ENCODE measurements at places on chromosomes 1 and 21. TPM values are rescaled to one million over a fixed set of nuclear protein-coding genes. Genes with fewer than 3 reads are reported as not detected.

- DNase-seq = no peak
Observed at GRCh38 chr1:37150986-37151385, 116.7 kb upstream of the GRIK3 start.

GRCh38 chr1:228955691-228956090 lies 220.4 kb downstream of the RHOU start:
- no peak for DNase-seq

DNA sequence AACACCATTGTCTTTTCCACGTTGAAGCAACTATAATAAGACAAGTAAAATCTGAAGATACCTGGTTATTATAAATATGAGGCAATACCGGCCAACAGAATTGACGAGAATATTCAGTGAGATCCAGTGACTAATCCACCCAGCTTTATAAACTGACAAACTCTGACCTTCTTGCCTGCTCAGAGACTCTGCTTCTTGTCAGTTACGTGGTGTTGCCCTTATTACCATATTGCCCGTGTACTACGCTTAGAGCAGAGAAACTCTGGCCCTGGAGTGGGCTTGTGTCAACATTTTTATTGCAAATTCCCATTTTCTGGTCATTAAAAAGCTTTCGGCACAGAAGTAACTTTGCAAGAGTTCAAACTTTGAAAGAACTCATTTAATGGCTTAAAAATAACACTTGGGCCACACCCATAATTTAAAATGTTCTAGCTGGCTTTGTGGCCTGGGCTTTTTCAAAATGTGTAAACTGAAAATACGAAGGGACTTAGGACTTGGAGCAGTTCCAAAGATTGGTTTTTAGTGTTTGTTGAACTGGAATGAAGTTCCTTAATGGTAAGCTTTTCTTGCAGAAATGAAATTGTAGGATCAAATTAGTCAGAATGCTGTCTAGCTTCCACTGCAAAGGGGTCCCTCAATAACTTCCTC lies 266.2 kb downstream of the LMO4 start:
- DNase-seq = no peak

- no peak for DNase-seq
Observed at GRCh38 chr1:183461350-183461749, 10.9 kb upstream of the SMG7 start.

DNA sequence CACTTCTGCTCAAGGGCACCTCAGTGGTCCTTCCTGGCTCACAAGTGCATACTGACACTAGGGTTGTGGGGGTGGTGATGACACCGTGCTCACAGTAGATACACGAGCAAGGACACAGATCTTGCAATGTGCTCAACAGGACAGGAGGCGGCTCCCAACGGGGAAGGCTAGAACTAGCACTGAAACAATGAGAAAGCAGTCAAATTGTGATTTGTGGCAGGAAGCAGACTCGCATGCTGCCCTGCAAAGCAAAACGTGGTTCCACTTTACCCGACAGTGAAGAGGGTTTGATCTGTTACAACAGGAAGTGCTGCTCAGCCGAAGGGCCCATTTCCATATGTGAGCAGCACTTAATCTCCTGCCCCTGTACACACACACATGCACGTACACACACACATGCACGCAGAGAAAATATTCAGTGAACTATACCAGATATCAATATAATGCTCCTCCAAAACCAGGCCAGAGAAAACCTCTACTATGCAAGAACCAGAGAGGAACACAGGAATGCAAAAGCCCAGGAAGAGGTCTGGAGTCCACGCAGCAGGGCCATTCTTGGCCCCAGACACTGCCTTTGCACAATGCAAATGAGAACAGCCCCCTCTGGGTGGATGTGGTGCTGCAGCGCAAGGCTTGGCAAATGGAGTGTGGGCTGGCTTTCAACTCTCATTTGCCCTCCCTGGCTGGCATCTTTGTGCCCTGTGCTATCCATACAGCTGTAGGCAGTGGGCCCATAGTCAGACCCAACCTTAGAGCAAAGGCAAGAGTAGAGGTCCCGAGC lies 47.1 kb downstream of the KANK4 start:
- DNase-seq = no peak

- DNase-seq = no peak
Observed at GRCh38 chr1:204575221-204576190, 59.3 kb downstream of the MDM4 start.

DNA sequence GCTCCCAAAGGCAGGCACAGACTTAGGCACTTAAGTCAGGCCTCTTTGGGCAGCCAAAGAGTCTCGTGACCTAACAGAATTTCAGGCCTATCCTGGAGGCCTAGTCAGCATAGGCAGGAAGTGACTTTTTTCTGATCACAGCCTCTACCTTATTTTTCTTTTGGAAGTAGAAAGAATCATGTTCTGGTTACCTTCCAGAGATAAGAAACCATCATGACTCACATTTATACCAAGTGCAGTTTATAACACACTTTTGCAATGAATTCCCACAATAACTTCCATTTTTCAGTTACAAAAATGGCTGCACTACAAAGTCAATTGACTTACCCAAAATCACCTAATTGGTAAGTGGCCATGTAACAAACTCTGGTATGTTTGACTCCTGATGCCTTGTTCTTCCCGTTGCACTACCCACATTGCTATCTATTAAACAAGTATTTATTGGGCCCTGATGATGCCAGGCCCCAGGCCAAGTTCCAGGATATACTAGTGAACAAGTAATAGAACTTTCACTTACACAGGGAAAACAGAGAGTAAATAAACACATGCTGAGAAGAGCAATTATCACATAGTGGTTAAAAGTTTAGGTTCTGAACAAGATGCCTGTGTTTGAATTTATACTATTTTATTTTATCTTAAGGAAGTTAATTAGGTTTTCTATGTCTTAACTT lies 74.3 kb downstream of the SH3GLB1 start:
- DNase-seq = no peak

DNA sequence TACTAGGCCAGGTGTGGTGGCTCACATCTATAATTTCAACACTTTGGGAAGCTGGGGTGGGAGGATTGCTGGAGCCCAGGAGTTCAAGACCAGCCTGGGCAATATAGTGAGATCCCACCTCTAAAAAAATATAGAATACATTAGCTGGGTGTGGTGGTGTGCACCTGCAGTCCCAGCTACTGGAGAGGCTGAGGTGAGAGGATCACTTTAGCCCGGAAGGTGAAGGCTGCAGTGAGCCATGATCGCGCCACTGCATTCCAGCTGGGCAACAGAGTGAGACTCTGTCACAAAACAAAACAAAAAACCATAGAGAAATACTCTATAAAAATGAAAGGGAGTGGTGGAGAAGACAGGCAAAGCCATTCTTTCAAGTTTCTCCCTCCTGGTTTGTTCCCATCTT lies 62.1 kb downstream of the EYA3 start:
- no peak for DNase-seq

DNA sequence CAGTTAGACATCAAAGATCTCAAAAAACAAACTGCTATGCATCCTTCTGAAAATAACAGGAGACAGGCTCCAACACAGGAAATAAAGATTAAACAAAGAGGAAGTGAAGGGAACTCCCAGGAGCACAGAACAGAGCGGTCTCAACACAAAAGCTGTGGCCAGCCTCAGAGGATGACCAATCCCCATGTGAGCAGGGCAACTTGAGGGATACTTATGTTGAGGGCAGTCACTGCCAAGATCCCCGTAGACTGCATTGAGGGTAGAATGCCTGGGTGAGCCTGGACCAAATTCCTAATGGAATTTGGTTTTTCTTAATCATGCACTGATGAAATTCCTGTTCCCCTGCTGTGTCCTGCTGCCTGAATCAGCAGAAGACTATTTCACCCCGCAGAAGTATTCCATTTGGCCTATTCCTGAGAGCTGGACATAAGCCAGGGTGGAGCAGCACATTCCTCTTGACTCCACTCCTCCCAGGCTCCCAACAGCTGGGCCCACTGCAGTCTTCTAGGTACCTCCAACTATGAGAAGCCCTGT lies 49.0 kb downstream of the JAK1 start:
- DNase-seq = no peak

DNA sequence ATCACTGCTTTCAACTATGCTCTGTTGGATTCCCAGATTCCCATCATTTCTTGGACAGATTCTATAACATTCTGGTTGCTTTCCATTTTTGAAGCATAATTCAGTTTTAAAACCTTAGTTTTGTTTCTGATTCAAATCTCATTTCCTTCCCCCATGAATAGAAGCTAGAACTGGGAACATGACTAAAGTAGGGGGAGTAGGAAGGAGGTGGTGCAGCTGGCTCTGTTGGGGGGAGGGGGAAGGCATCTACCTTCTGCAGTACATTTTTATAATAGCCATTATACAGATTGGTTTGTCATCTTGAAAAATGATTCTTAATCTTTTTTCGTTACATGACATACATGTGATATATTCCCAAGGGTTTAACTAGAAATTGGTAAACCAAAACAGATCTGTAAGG lies 48.1 kb downstream of the SMG7 start:
- DNase-seq = no peak

- no peak for DNase-seq
Observed at GRCh38 chr1:232250838-232251237, 379.1 kb downstream of the SIPA1L2 start.

DNA sequence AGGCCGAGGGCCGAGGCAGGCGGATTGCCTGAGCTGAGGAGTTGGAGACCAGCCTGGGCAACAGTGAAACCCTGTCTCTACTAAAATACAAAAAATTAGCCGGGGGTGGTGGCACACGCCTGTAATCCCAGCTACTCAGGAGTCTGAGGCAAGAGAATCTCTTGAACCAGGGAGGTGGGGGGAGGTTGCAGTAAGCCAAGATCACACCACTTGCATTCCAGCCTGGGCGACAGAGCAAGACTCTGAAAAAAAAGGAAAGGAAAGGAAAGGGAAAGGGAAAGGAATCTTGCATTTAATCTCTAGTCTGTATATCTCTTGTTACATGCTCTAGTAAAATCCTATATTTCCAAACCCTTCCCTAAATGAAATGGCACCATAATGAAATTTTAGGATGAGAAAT lies 328.3 kb upstream of the ADGRL2 start:
- no peak for DNase-seq

GRCh38 chr1:187491082-187491720 lies 662.5 kb downstream of the PLA2G4A start:
- no peak for DNase-seq

SEC16B gene
- 5.4 TPM for polyA plus RNA-seq

IFI44L gene
- 7.0 TPM for polyA plus RNA-seq

PAQR7 gene
- 27.3 TPM for polyA plus RNA-seq

PRDX1 gene
- 398 TPM for polyA plus RNA-seq

ZNF648 gene
- polyA plus RNA-seq = 0.36 TPM

PGBD5 gene
- 6.6 TPM for polyA plus RNA-seq

PCP4 gene
- 13.3 TPM for polyA plus RNA-seq

CFAP126 gene
- 11.8 TPM for polyA plus RNA-seq

MXRA8 gene
- polyA plus RNA-seq = 177 TPM

PRCC gene
- 124 TPM for polyA plus RNA-seq

All from right renal pelvis (tissue), 4 donors.